ENCODE measurements at places on chromosomes 16 and 17.

GRCh38 chr17:30920282-30920681, 1.5 kb upstream of the ADAP2 start:
- DNase-seq = no peak

DNA sequence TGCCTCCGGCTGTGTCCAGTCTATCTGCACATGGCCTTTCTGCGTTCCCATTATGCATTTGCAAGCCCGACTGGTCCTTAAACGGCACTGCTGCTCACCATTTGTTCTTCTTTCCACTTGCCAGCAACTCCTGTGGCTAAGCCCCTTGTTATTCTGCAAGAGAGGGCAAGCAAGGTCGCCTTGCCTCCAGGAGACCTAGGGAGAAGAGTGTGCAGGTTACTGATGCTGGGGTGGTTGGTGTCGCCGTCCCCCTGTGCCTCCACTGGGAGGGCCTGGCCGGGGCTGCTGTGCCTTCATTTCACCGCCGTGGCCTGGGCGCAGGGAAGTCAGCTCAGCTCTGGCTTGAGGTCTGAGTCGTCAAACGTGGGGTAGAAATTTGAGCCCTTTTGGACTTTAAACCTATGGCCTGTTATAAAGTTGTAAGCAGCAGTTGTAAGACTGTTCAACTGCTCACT, 12.7 kb downstream of the SLC6A4 start:
- DNase-seq = no peak

GRCh38 chr17:43040655-43041054, 15.6 kb downstream of the RND2 start:
- DNase-seq = no peak

DNA sequence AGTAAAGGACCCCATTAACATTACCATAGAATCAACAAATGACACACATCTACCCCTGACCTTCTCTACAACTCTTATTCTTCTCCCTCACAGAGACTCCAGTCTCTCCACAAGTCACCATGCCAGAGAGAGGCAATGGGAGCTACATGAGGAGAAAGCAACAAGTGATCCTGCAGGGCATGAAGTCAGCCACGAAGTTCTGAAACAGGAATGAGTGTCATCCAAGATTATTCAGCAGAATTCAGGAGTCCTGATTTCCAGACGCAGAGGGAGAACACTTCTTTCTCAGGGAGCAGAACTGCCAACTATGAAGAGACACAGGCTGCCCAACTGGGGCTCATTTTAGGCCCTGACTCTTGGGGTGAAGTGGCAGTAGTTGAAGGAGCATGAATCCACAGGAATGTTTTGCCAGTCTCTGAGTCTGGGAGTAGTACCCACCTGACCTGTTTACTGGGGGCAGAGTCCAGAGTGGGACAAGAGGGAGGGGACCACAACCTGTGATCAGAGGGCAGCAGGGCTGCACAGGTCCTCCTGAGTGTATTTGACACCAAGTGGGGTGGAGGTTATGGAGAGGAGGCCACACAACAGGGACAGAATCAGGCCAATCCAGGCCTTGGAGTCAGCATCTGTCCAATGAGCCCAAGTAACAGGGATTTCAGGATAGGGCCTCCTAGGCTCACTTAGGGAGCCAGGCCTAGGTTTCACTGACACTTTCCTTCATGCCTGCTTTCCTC, 2.4 kb upstream of the MTMR4 start:
- DNase-seq = no peak

DNA sequence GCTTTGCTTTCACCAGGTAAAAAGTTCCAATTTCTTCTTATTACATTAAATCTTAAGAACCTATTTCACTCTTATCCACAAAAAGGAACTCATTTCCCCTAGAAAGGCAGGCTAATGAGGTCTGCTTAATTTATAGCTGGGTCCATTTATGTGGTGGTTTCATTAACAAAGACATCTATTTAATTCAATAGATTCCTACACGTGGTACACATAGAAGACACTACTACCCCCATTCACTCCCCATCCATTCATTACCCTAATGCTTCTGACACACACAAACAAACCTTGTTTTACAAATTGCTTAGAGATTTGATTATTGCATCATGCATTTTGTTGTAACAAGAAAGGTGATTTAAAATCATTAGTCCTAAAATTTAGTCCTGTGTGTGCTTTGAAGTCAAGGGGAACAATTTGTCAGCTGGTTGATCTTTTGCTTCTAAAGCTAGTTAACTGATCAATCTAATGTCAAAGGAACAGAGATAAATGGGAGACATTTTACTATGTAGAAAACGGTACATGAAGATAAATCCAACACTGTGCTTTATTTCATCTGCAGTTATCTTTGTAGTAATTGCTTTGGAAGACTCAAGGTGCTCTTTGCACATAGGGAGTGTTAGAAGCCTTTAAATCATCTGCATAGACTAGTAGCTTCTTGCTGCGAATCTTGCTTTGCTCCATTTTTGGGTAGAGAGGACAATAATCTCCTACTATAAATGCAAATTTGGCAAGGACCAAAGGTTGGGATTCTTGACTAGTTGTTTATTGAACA, 379.2 kb downstream of the CDH11 start:
- no peak for DNase-seq

GRCh38 chr17:32486111-32486700, 587 bp upstream of the CDK5R1 start:
- no peak for DNase-seq

GRCh38 chr17:81902023-81902652, at the start of gene NPB:
Gene NPB (plus strand): TSS chr17:81902238. CDS start chr17:81902278, 40 bp downstream.
- DNase-seq = no peak

DNA sequence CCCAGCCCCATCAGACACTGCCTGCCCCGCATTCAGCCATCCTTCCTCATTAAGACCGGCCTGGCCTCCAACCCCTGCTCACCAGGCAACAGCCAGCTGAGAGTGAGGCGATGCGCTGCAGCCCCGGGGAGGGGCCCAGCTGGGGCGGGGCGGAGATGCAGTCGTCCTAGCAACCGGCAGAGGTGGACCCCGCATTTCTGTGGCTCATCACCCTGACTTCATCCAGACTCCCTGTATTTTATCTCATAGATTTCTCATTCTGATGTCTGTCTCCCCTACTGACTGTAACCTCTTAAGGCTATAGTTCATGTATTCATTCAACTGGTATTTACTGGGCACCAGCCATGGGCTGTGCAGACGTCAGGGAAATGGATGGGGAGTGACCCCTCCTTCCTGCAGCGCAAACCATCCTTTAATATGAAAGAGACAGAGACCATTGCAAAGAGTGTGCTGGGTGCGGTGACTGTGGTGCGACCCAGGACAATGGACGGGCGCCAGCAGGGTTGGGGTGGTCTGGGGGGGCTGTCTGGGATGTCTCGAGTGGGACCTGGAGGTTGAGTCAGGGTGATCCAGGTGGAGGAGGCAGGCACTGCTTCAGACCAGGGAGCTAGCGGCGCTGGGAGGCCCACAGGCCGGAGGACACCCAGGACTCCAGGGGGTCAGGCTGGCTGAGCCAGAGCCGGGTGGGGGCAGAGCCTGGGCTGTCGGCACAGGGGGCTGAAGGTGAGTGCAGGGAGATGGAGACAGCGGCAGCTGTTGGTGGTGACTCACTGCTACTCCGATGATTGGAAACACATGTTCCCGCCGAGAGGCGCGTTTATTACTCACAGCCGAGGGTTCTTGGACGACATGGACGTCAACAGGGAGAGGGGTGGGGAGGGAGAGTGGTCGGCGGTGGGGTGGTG, 10.5 kb upstream of the TIMP2 start:
- no peak for DNase-seq
